ENCODE measurements at places on chromosomes 16 and 17. TPM values are rescaled to one million over a fixed set of nuclear protein-coding genes. Genes with fewer than 3 reads are reported as not detected.

GRCh38 chr17:53619025-53619424 is 203.7 kb upstream of the KIF2B start:
- no peak overlapping the region for H3K4me3 ChIP-seq
- H3K36me3 ChIP-seq = no peaks in the 10 kb centered on the region
- no peak overlapping the region for H3K27ac ChIP-seq
- H3K27me3 ChIP-seq = no peaks in the 10 kb centered on the region

- H3K36me3 ChIP-seq = peaks cover 17% of the 10 kb centered on the region
- no peaks in the 10 kb centered on the region for H3K4me1 ChIP-seq
- no peak overlapping the region for H3K4me3 ChIP-seq
- DNase-seq = no peak
- peaks cover 3% of the 10 kb centered on the region for H3K27me3 ChIP-seq
- no peak overlapping the region for H3K27ac ChIP-seq
These were observed 9.7 kb downstream of the GAA start for GRCh38 chr17:80110927-80111701.

DNA sequence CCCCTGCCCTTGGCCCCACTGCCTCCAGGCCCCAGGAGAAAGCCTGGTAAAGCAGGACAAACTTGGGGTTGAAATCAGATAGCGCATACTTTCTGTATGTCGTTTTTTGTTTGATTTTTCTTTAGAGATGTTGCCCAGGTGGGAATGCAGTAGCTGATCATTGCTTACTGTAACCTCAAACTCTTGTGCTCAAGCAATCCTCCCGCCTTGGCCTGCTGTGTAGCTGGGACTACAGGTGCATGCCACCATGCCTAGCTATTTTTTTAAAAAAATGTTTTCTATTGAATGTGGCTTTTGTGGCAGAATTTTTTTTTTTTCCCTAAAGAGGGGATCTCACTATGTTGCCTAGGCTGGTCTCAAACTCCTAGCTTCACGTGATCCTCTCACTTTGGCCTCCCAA is 11.1 kb upstream of the CCL5 start:
- no peaks in the 10 kb centered on the region for H3K27me3 ChIP-seq
- no peak overlapping the region for H3K4me3 ChIP-seq
- DNase-seq = no peak
- no peak overlapping the region for H3K27ac ChIP-seq
- H3K4me1 ChIP-seq = peaks cover 15% of the 10 kb centered on the region
- H3K36me3 ChIP-seq = no peaks in the 10 kb centered on the region

GRCh38 chr16:54930869-54931119 is 129 bp downstream of the IRX5 start:
- peaks cover 39% of the 10 kb centered on the region for H3K4me1 ChIP-seq
- H3K36me3 ChIP-seq = no peaks in the 10 kb centered on the region
- peak overlapping the region; percentile 96 for H3K4me3 ChIP-seq
- no peak for DNase-seq
- no peak overlapping the region for H3K27ac ChIP-seq

- H3K36me3 ChIP-seq = peaks cover 45% of the 10 kb centered on the region
- H3K4me1 ChIP-seq = peaks cover 6% of the 10 kb centered on the region
- H3K27me3 ChIP-seq = peaks cover 23% of the 10 kb centered on the region
- peak; percentile 80 for DNase-seq
- H3K27ac ChIP-seq = no peak overlapping the region
- peak overlapping the region; percentile 65 for H3K4me3 ChIP-seq
These were observed 12.5 kb downstream of the SAMD14 start for GRCh38 chr17:50117202-50118051.

- no peak for DNase-seq
- no peak overlapping the region for H3K27ac ChIP-seq
- peaks cover 7% of the 10 kb centered on the region for H3K27me3 ChIP-seq
- no peaks in the 10 kb centered on the region for H3K36me3 ChIP-seq
These were observed 59.4 kb downstream of the MGAT5B start for GRCh38 chr17:76927577-76927976.

- no peak overlapping the region for H3K4me3 ChIP-seq
- H3K4me1 ChIP-seq = peaks cover 3% of the 10 kb centered on the region
- no peak overlapping the region for H3K27ac ChIP-seq
- no peak for DNase-seq
- H3K27me3 ChIP-seq = peaks cover 1% of the 10 kb centered on the region
- no peaks in the 10 kb centered on the region for H3K36me3 ChIP-seq
These were observed 149.8 kb upstream of the MAF start for GRCh38 chr16:79750311-79750710.

DNA sequence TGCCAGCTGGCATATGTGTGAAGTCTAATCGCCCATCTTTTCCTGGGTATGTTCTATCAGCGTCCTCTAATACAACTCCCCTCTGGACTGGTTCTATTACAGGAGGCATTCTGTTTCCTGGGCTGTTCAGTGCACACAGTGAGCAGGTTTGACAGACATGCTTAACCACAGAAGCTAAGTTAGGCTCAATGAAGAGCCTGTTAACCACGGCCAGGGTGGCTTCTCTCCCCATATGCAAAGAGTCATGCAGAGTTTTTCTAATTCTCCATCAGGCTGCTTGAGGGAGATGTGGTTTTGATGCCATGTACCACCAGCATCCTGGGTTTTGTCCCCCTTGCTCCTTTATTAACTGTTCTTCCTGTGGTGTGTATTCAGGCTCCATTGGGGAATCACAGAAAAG is 57.2 kb upstream of the ALOX12 start:
- H3K27me3 ChIP-seq = peaks cover 6% of the 10 kb centered on the region
- H3K27ac ChIP-seq = no peak overlapping the region
- DNase-seq = no peak
- H3K4me1 ChIP-seq = peaks cover 27% of the 10 kb centered on the region
- peaks cover 8% of the 10 kb centered on the region for H3K36me3 ChIP-seq

DNA sequence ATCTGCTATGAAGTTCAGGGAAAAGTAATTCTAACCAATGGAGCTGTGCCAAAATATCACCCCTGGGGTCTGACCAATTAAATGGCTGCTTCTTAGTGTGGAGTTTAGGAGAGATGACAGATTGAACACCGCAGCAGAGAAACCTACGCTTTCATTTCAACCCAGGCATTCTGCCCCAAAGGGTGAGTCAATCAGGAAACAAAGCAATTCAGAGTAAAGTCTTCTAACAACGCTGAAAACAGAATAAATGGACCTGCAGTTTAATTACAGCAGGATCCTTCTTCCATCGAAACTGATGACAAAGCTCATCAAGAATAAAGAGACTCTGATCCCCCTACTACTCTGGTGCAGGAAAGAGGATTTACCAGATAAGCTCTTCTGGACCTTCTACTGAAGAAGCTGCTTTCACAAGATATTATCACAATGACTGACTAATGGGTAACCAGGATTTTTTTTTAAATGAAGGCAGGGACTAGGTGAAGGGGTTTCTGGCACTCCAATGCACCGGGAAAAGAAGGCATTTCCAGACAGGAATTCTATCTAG is 16.7 kb downstream of the RFFL start:
- H3K27me3 ChIP-seq = peaks cover 3% of the 10 kb centered on the region
- no peak for DNase-seq
- no peak overlapping the region for H3K27ac ChIP-seq
- peaks cover 19% of the 10 kb centered on the region for H3K4me1 ChIP-seq
- H3K36me3 ChIP-seq = no peaks in the 10 kb centered on the region
- H3K4me3 ChIP-seq = no peak overlapping the region

- peak within 1 kb of the TSS; percentile 94 for H3K4me3 ChIP-seq
- peaks cover 17% of the 10 kb centered on the region for H3K27me3 ChIP-seq
- peaks cover 40% of the 10 kb centered on the region for H3K4me1 ChIP-seq
- peaks cover 5% of the 10 kb centered on the region for H3K36me3 ChIP-seq
These were observed at the start of gene THRA for GRCh38 chr17:40062329-40063186. TSS of gene THRA (plus strand) at chr17:40062965. CDS start at chr17:40074489, 11,524 bp downstream.

- DNase-seq = no peak
- H3K27ac ChIP-seq = no peak overlapping the region
- H3K4me3 ChIP-seq = no peak overlapping the region
- H3K4me1 ChIP-seq = no peaks in the 10 kb centered on the region
- no peaks in the 10 kb centered on the region for H3K36me3 ChIP-seq
These were observed 36.3 kb downstream of the LYRM9 start for GRCh38 chr17:27856676-27857432.

DNA sequence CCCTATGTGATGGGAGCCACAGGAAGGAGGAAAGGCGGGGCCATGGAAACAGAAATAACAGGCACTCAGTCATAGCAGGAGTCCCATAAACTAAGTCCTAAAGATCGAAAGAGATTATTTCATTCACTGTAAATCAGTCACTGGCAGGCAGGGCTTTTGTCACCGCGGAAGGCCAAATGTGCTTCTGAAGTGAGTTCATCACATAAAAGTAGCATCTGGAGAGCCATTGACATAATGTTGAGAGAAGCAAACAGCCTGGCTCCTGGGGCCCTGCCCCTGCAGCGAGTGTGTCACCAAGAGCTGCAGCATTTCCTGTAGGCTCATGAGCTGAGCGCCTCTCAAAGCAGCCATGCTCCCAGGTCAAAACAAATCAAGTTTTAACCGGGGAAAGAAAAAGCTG is 476.2 kb downstream of the HAPSTR1 start:
- H3K27ac ChIP-seq = no peak overlapping the region
- H3K36me3 ChIP-seq = no peaks in the 10 kb centered on the region
- H3K27me3 ChIP-seq = peaks cover 2% of the 10 kb centered on the region

The RHBDL3 gene
- total RNA-seq = 1.7 TPM

DNA sequence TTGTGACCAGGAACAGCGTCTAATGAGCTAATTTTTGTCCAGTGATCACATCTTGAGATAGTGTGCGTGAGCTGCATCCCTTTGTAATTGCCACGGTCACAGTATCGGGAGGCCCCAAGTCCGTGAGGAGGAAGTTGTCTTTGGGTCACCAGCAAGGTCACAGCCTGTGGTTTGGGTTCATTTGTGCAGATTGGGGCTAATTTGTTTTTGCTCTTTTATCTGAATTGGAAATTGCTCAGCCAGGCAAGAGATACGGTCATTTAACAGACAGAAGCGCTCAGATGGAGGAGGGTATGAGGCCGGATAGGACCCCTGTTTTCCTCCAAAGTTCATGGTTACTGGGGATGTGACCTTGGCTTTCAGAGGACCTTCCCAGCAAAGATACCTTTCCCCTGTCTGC is 174.1 kb downstream of the SNX29 start:
- H3K4me3 ChIP-seq = no peak overlapping the region
- H3K4me1 ChIP-seq = peaks cover 15% of the 10 kb centered on the region
- H3K27ac ChIP-seq = no peak overlapping the region
- no peaks in the 10 kb centered on the region for H3K36me3 ChIP-seq

- peaks cover 22% of the 10 kb centered on the region for H3K27me3 ChIP-seq
- H3K27ac ChIP-seq = peak overlapping the region; percentile 78
- H3K4me1 ChIP-seq = peaks cover 41% of the 10 kb centered on the region
- DNase-seq = peak; percentile 47
These were observed 27.1 kb downstream of the TMEM235 start for GRCh38 chr17:78258323-78259191.

The BICDL2 gene
- total RNA-seq = 0.13 TPM

GRCh38 chr17:278676-279059 is 73.9 kb downstream of the RPH3AL start:
- H3K4me1 ChIP-seq = peaks cover 6% of the 10 kb centered on the region
- no peak for DNase-seq
- H3K27ac ChIP-seq = no peak overlapping the region
- peaks cover 6% of the 10 kb centered on the region for H3K27me3 ChIP-seq
- no peaks in the 10 kb centered on the region for H3K36me3 ChIP-seq

DNA sequence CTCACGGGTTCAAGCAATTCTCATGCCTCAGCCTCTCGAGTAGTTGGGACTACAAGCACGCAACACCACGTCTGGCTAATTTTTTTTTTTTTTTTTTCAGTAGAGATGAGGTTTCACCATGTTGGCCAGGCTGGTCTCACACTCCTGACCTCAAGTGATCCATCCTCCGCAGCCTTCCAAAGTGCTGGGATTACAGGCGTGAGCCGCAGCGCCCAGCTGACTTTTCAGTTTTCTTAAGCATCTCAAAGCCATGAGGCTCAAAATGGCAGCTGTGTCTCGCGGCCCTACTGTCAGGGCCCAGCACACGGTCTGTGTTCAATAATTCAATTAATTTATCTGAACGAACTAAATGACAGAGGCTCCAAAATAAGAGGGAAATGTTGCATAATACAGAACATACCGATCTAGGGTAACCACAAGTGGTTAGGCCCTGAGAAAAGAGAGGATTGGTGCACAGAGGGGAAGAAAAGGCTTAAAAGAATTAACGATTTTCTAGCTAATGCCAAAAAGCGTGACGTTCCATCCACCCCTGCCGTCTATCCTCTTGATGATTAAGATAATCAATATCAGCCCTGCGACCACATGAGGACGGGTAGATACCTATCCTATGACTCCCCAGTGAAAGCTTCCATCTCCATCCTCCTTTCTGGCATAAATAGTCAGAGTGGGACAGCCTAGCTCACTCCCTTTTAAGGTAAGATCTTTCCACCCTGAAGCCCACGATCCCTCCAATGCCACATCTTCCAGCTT is 136.9 kb downstream of the SLC39A11 start:
- DNase-seq = no peak
- no peaks in the 10 kb centered on the region for H3K36me3 ChIP-seq
- peaks cover 3% of the 10 kb centered on the region for H3K27me3 ChIP-seq

DNA sequence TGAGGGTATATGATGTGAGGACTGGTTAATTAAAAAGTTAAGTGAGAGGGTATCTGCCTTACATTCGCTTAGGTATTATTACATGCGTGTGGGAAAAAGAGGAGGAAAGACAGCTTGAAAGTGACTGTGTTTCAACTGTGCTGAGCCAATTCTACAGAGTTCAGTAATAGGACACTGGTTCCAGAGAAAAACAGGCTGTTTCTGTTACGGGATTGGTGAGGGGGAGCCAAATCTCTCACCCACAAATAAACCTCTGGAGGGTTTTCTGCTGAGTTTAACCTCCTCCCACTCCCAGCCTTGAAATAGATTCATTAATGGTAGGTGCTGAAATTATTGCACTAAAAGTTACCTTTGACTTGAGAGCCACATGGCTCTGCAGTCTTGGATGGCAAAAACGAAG is 3.9 kb upstream of the KRT26 start:
- DNase-seq = no peak
- no peaks in the 10 kb centered on the region for H3K4me1 ChIP-seq
- H3K4me3 ChIP-seq = no peak overlapping the region
- no peaks in the 10 kb centered on the region for H3K27me3 ChIP-seq
- H3K36me3 ChIP-seq = no peaks in the 10 kb centered on the region
- no peak overlapping the region for H3K27ac ChIP-seq

The HGS gene
- 142 TPM for total RNA-seq

DNA sequence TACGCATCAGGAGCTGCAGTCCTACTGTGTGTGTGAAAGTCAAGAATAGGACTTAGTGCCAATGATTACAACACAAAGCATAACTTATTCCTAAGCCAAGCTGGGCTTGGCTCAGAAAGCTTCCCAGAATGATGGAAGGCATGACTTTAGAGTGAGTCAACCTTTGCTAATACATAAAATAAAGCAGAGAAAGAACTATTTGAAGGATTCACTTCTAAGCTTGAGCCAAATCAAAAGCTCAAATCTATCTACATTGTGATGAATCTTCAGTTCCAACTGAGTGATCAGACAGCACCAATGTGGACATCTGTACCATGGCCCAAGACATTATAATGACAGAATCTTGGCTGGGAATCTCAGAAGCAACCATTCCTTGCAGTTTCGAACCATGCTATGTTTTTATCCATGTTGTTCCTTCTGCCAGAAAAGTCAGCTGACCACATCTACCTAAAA is 41.4 kb downstream of the SMG6 start:
- H3K4me3 ChIP-seq = no peak overlapping the region
- H3K27me3 ChIP-seq = peaks cover 3% of the 10 kb centered on the region
- H3K4me1 ChIP-seq = peaks cover 6% of the 10 kb centered on the region
- no peak overlapping the region for H3K27ac ChIP-seq
- no peak for DNase-seq

- H3K27me3 ChIP-seq = peaks cover 9% of the 10 kb centered on the region
- H3K36me3 ChIP-seq = peaks cover 15% of the 10 kb centered on the region
- H3K4me1 ChIP-seq = peaks cover 56% of the 10 kb centered on the region
- no peak overlapping the region for H3K4me3 ChIP-seq
- DNase-seq = no peak
These were observed 125.3 kb downstream of the ANKRD11 start for GRCh38 chr16:89365044-89365467.

- H3K4me1 ChIP-seq = no peaks in the 10 kb centered on the region
- H3K36me3 ChIP-seq = peaks cover 15% of the 10 kb centered on the region
- no peak overlapping the region for H3K27ac ChIP-seq
- DNase-seq = no peak
- H3K27me3 ChIP-seq = peaks cover 14% of the 10 kb centered on the region
These were observed 387.2 kb downstream of the SEC14L1 start for GRCh38 chr17:77527836-77528505.
